Inflammatory macrophage treated with lipopolysaccharide for 4 hours (primary cell): ENCODE measurements at places on chromosomes 13 and 19.

- DNase-seq = no peak
These were observed 65.8 kb upstream of the SHISA2 start for GRCh38 chr13:26117620-26118019.

DNA sequence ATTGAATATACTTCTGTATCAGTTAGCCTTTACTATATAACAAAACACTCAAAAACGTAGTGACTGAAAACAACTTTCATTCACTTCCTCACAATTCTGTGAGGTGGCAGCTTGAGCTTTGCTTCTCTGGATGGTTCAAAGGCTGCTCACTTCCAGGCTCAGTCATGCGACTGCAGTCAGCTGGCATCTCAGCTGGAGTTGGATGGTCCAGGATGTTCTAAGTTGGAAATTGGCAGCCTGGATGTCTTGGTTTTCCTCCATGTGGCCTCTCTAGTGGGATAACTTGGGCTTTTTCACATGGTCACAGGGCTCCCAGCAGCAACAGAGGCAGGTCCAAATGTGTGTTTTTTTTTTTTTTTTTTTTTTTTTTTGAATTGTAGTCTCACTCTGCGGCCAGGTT, 204.4 kb downstream of the LACC1 start:
- DNase-seq = no peak

DNA sequence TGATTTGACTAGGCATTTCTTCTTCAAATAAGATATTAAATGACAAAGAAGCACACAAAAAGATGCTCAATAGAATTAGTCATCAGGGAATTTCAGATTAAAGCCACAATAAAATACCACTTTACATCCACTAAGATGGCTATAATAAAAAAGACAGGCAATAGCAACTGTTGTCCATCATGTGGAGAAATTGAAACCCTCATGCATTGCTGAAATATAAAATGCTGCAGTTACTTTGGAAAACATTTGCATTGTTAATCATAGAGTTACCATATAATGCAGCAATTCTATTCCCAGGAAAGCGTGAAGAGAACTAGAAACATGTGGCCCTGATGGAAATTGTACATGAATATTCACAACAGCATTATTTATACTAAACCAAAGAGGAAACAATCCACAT, 605.5 kb upstream of the SLITRK1 start:
- DNase-seq = no peak

GRCh38 chr13:23865026-23865425, 24.2 kb downstream of the MIPEP start:
- no peak for DNase-seq
